Activated B cell treated with CpG ODN at 0.5 μM for 24 hours (primary cell): ENCODE measurements at places on chromosomes 7 and 10.

DNA sequence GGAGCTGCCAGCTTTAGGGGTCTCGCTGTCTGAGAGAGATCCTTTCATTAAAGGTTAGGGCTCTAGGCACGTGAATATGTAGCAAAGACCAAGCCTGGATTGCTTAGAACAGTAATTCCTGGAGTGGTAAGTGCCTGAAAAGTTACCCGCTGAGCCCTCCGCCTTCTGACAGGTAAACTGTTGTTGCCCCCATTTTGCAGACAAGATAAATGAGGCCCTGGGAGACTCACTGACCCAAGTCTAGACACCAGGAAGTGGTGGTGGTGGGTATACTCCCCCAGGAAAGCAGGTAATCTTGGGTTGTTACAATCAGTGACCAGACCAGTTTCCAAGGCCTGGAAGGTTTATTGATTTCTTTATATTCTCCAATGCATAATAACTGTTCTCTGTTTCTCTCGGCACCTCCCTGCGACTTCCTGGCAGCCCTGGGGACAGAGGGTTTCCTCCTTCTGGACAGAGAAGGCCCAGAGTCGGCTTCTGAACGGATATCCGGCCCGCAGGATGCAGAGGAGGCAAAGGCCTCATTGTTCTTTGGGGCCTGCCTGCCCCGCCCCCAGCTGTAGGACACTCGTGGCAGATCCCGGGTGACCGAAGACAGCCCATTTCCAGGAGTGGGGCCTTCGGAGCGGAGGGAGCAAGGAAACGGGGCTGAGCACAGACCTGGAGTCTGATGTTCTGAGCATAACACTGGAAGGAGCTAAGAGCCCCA is 1.3 kb upstream of the GRK5 start:
- DNase-seq: peak; percentile 40

DNA sequence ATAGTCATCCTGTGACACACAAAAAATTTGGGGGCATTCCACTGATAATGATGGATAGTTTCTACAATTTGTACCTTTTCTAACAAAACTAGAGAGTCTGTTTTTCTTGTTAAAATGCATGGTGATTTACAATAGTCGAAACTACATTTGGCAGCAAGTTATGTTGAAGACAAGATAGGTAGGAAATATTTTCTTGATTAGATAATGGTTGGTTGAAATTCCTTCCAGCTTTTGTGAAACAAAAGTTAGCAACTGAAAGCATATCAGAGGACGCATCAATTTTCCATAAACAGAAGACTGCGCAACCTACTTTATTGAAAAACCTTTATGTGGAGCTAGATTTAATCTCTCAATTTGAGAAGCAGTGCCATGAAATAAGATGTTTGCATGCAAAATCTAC is 155.8 kb upstream of the GLI3 start:
- no peak for DNase-seq

DNA sequence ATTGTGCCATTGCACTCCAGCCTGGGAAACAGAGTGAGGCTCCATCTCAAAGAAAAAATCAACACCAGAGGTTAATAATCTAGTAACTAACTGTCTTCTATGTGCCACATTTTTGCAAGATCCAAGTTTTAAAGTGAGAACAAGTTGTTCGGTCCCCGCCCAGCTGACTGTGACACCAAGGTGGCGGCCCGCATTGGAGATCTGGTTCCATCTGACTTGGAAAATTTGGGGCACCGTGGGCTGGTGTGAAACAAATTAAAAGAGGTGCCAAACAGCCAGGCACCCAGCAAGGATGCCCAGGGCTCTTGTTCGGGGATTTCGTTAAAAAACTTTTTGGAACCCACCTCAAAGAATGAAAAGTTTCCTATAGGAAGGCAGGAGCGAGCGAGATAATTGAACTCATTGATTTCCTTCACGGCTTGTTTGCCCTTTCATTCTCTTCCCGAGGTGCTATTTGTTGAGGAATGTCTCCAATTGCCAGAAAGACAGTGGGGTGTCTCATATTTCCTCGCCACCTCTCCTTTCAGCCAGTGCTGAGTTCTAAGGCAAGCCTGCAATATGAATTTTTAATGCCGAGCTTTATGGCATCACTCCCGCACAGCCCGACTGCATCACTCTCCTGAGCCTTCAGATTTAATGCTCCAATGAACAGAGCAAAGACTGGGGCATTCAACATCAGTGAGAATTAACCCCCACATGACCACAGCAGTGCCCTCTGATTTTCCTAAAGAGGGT is 156.9 kb upstream of the SH2B2 start:
- DNase-seq: no peak

DNA sequence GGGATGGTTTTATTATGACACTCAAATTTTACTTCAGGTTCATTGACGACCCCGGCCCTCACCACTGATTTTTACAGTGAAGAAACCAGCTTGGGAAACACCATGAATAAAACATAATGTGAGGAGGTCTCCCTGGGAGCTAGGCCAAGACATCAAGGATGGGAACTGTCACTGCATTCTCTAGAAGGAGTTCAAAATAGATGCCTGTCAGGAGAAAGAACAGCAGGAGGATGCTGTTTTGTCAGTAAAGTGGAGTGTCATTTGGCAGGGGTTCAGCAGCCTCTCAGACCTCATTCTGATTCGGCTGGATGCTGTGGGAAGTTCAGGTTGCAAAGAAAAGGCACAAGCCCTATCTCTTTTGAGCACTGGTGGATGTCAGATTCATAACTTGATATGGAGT is 360.3 kb upstream of the C7orf33 start:
- DNase-seq: no peak

GRCh38 chr7:155296788-155297516 is 726 bp upstream of the INSIG1 start:
- no peak for DNase-seq

DNA sequence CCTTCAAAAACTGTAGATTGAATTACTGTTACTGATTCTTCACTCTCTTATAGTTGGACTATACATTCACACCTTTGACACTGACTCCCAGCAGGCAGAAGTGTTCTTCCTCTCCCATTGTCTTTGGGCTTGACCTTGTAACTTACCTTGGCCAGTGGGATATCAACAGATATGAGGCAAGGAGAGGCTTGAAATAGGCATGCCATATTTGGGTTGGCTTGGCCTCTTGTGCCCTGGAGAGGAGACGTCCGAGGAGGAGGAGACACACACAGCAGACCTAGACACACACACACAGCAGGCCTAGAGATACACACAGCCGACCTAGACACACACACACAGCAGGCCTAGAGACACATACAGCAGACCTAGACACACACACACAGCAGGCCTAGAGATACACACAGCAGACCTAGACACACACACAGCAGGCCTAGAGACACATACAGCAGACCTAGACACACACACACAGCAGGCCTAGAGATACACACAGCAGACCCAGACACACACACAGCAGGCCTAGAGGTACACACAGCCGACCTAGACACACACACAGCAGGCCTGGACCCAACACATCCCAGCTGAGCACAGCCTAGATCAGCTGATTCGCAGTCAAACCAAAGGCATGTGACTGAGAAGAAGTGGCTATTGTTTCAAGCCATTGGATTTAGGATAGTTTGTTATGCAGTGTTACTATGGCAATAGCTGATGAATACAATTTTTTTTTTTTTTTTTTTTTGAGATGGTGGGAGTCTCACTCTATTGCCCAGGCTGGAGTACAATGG is 12.5 kb upstream of the GNA12 start:
- DNase-seq: no peak

DNA sequence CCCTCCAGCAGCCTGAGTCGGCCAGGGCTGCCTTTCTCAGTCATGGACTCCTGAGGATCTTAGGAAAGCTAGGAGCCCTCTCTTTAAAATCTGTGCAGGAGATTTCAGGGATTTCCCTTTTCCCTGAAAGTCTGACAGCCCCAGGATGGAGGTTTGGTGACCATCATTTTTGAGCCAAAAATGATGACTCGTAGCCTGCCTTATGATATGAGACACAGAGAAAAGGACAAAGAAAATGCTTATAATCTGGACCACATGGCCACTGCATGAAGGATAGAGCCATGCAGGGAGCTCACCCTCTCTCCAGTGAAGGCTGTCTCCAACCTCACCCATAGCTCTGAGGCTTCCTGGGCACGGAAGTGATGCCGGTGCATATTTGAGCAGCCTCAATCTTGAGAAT is 106.6 kb upstream of the CHST15 start:
- no peak for DNase-seq

DNA sequence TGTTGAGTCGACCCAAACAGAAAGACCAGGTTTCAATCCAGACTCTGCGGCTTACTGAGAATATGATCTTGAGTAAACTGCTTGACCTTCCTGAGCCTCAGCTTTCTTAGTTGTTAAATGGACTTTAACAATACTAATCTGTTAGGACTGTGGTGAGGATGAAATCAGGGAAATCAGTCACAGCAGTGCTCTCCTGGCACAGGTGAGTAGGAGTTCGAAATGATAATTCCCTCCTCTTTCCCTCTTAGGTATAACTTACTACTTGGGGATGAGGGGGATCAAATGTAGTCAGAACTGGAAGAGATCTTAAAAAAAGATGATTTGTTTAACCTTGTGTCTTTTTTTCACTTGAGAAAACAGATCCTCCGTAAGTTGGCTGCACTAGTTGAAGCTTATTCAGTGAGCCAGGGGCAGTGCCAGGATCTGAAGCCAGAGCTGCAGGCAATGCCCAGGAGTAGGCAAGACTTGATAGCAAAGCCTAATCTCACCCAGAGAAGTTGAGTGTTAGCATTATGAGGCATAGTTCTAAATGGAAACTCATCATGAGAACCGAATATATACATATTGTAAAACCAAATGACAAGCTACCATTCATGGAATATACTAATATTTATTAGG is 1.8 kb upstream of the MAGI2 start:
- no peak for DNase-seq

- no peak for DNase-seq
These were observed 129.7 kb downstream of the PLCE1 start for GRCh38 chr10:94123258-94123995.

- no peak for DNase-seq
These were observed 3.6 kb downstream of the EMX2 start for GRCh38 chr10:117546020-117546580.

- DNase-seq: no peak
These were observed 110.8 kb upstream of the PTN start for GRCh38 chr7:137454246-137454724.

- DNase-seq: no peak
These were observed 125.3 kb upstream of the RSU1 start for GRCh38 chr10:16942381-16943078.

DNA sequence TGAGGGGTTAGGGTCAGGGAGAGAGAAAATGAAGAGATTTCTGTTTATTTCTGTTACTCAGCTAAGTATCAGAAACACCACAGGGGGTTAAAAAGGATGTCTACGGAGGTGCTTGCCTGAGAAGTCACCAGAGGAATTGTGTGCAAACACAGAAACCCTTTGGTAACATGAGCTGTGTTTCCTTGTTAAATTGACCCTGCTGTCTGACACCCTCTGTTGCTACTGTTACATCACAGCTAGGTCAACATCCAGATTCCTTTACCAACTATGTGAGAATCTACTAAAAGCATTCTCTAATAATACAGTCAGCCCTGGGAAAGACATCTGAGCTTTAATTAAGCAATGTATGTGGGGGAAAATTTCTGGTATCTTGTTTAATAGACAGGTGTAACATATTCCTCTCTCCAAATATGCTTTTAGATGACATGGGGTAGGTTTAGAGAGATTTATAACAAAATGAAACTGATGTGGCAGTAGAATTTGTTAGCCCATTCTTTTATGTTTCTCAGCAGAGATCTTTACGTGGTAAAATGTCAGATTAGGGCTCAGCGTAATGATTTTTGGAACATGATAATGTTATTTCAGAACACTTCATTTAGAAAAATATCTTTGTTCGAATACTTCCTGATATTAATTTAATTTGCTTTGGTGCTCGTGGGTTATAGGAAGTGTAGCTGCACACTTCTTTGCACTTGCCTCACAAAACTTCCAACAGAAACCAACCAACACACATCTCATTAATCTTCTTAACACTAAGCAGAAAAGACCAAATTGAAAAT is 168.0 kb upstream of the AHR start:
- DNase-seq: no peak

GRCh38 chr7:99248391-99249095 is 24.1 kb upstream of the MYH16 start:
- no peak for DNase-seq

GRCh38 chr7:33109758-33110238 is 594 bp upstream of the RP9 start:
- DNase-seq: no peak

DNA sequence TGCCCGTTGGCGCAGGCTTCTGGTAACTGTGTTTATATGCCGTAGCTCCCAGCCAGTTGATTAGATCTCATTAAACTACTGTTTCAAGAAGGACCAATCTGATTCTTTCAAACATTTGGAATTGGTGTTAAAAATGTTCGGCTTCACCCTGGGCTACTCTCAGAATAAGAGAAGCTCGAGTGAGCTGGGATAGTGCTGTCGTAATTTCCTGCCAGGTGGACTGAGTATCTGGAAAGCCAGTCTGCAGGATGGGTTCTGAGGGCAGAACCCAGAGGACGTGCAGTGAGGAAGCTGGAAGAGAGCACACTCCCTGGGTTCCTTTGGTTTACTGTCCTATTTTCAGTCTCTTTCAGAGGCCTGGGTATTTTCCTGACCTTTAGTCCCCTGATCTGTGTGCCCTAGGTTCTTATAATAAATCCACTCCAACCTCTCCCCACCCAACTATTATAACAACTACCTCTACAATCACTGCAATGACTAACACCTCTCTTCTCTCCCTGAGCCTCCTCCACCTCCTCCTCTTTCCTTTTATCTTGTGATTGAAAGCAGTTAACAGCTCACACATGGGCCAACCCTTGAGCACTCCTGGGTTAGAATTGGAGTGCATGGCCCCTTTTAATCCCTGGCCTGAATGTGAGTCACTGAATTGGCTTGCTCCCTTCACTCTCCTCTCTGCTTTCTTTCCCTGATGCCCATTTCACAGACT is 63.0 kb downstream of the AOAH start:
- DNase-seq: no peak

GRCh38 chr10:6070660-6071059 is 8.5 kb upstream of the IL2RA start:
- no peak for DNase-seq

GRCh38 chr7:36439624-36440023 is 50.0 kb downstream of the ANLN start:
- DNase-seq: no peak

- no peak for DNase-seq
These were observed 75.0 kb downstream of the LHPP start for GRCh38 chr10:124536496-124537050.

DNA sequence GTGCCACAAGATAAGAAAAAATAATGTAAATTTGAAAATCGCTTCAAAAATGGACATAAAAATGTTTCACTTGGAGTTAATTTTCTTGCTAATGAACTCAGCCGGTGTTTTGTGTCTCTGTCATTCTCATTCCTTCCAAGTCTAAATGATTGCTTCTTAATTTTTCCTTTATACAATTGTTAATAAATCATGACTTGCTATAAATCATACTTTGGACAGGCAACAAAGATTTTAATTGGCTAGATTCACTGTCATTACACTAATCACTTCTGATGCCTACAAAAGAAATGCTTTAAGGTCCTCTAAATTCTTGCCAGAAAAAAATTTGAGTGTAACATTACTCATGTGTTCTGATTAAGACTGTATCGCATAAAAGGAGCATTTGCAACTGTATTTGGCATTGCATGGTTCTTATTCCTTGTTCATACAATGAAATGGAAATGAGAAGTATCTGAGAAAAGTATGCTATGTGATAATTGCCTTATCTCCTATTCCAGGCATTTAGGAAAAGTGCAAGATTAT is 239.5 kb upstream of the DKK1 start:
- no peak for DNase-seq
